SW 1271 (cell line): ENCODE measurements at places on chromosomes 4 and X.

DNA sequence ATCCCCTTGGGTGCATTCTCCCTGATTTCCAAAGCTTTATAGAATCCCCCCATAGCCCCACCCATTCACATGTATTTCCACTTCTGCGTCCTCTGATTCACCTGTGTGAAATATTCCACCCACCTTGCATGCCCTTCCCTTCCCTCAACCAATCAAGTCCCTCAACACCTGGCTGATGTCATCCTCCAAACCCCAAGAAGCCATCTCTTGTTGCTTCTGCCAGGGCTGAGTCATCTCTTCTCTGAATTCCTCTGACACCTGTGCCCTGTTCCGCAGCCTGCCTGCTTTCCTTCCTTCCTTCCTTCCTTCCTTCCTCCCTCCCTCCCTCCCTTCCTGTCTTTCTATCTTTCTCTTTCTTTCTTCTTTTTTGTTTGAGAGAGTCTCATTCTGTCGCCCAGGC is 9.9 kb downstream of the CRMP1 start:
- no peak for DNase-seq

DNA sequence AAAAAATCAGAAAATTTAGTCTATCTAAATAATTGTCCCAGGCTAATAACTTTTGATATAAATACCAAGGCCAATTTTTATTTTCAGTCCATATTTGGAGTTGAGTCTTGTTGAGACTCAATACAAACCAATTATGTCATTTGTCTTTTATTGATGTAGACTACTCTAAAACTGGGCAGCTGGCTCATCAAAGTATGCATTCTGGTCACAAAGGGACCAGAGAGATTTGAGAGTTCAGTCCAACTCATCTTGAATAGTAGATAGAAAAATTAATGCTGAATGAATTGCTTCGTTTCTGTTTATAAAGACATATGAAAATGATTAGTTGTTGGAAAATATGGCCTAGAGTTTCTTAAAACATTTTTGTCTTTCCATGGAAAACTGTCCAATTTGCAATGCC is 412.5 kb upstream of the KLHL4 start:
- DNase-seq: no peak

DNA sequence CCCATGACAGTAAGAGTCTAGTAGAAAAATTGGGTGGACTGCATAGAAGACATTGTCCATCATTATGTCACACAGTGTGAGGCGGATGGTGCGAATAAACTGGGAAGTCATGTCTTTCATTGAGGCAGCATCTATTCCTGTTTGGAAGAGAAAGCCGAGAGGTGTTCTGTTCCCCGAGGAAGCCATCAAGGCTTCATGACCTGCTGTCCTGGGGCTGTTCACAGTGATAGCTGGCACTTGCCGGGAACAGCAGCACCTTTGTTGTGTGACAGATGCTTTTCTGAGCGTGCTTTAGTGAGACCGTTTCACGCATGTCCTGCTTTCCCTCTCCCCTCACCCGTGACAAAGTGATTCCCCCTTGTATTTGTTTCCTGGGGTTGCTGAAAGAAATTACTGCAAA is 20.3 kb downstream of the RGS12 start:
- DNase-seq: no peak

- peak; percentile 1 for DNase-seq
These were observed 104.5 kb upstream of the AGA start for GRCh38 chr4:177546745-177547144.

- no peak for DNase-seq
These were observed 61.9 kb upstream of the MTM1 start for GRCh38 chrX:150506486-150506885.

DNA sequence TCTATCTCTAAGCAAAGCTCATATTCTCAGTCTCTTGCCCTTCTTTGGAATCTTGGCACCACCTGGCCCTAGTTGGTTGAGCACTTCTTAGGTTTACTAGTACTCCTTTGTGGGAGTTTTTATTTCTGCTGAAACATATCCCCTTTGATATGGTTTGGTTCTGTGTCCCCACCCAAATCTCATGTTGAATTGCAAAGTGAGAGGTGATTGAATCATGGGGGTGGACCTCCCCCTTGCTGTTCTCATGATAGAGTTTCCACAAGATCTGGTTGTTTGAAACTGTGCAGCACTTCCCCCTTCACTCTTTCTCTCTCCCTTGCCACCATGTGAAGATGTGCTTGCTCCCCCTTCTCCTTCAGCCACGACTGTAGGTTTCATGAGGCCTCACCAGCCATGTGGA is 22.2 kb upstream of the SYNPO2 start:
- DNase-seq: no peak

DNA sequence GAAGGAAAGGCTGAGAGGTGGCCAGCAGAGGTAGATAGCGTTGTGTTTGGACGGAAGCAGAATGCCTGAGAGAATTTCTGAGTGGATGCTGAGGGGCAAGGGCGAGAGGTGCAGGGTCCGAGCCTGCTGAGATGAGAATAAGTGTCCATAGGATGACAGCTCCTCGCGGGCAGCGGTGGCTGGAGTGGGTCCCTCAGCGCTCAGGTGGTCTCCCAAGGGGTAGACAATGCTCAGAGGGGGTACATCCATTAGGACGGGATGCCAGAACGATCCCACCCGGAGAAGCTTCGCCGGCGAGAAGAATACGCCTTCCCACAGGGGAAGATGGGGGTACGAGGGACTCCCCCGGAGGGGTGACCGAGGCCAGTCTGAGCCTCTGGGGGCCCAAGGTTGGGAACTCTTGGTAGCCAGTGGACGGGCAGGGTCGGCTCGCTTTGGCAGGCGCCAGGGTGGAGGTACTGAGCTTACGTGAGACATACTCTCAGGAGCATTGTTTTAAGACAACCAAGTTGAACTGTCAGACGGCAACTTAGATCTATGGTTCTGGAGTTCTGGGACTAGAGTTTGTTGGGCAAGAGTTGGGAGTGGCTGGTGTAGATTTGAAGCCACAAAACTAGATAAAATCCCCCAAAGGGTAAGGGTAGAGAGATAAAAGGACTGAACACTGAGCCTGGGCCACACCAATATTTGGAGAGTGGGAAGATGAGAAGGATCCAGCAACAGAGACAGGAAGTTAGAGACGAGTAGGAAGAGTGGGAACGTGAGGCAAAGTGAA is 15.8 kb downstream of the BRCC3 start:
- DNase-seq: no peak

GRCh38 chr4:901192-901910 is 30.8 kb downstream of the GAK start:
- no peak for DNase-seq

DNA sequence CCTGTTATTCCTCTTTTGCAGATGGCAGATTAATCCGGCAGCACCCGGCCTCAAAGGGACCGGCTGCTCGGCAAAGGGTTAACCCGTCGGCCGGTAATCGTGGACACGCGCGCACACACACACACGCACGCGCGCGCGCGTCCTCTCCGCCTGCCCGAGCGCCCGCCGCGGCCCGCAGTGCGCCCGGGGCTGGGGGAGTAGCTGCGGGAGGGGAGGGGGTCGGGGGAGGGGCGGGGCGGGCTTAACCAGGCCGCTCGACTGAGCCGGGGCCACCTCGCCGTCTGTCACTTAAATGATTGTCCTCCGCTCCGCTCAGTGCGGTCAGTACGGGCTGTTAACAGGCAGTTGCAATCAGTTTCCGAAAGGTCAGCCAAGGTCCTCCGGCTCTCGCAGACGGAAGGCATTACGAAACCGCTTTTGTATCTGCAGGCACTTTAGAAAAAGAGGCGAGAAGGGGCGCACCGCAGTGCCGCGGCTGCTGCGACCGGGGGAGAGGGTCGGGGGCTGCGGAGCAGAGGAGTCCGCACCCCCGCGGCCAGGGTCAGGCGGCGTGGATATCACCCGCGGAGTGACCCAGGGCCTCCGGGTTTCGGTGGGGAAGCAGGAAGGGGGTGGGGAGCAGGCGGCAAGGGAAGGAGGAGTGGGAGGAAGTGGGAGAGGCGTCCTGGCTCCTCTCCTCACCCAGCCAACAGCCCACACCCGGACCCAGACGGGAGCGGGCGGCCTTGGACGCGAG is 57.3 kb upstream of the BCOR start:
- DNase-seq: peak; percentile 1

DNA sequence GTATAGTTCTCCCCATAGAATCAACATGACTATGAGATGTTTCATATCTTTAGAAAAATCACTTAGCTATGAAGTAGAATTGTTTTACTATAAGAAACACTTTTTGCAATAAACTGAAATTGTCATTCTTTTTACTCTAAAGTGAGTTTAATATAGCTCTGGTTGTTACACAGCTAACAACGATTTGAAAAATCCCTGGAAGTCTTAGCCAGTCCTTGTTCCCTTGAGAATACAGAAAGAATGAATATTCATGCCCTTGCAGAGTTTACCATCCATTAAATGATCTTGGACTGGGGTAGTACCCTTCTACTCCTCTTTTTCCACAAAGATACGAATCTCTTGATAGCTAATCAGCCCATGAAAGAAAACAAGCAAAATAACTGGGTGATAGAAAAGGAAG is 141.8 kb downstream of the JADE1 start:
- no peak for DNase-seq

DNA sequence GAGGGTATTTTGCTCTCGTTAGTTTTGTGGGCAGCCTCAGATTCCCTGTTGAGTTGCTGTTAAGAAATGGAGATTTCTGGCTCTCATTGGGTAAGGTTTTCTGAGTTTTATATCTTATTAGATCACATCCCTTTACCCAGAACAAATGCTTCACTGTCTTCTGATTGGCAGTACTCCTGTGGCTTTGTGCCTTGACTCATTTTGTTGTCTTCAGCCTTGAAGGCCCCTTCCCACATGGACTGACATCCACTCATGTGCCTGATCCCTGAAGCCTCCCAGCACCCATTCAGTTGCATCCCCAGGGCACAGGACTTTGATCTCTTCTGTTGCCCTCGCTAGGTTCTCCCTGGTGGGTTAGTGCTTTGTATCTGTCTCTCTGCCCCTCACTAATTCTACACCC is 10.4 kb downstream of the MED28 start:
- no peak for DNase-seq

- no peak for DNase-seq
These were observed 700 bp downstream of the SLC26A1 start for GRCh38 chr4:992297-993110.

- no peak for DNase-seq
These were observed 357.5 kb downstream of the RAPGEF2 start for GRCh38 chr4:159460371-159460770.

GRCh38 chr4:41212616-41213203 is 1.6 kb downstream of the APBB2 start:
- peak; percentile 88 for DNase-seq

- no peak for DNase-seq
These were observed 58.2 kb upstream of the C4orf50 start for GRCh38 chr4:6076391-6076790.

DNA sequence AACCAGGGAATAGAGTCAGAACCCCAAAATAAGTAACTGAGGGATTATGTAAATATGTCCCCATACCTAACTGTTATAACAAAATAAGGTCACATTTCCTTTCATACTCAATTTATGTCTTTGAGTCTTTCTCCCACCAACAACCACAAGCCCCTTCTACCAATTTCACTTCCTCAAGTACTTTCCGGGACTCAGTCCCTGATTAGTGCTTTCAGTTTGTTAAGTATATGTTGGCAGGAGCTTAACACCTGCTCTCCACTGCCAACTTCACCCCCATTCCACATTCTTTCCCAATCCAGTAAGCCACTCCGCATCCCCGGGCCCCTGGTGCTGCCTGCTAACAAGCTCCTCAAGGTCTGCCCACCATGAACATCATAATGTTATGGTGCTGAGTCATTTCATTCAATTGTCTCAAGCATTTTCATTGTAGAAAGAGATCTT is 71.3 kb upstream of the SPRY1 start:
- no peak for DNase-seq

DNA sequence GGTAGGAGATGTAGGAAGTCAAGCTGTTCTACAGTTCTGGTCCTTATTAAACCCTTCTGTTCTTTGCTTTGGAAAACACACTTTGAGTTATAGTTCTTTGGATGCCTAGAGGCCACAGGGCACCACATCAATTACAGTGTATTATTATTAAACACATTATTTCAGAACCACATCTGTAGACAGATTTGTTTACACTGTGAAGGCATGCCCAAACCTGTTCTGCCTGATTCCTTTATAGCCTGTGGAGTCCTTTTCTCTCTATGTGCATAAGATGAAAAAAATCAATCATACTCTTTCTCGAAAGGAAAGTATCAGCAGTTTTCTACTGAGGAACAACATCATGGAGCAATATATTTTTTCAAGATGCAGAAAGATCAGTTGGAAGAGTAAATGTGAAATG is 371.3 kb upstream of the INTU start:
- no peak for DNase-seq

DNA sequence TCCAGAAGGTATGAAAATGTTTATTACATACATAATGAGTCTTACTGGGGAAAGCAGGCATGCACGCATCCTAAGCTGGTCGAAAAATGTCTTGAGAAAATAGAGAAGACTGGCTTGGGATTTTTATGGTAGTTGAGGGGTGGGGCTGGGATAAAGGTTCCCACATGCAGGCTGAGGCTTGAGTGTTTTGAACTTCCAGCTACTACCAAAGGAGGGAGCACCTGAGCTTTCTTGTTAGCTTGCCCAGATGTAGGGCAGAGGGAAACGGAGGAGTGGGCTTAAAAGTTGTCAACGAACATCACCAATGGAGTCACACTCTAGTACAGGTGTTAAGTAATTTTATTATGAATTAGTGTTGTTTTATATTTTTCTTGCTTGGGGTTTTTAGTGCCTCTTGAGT is 39.6 kb upstream of the SRPX start:
- DNase-seq: peak; percentile 2

DNA sequence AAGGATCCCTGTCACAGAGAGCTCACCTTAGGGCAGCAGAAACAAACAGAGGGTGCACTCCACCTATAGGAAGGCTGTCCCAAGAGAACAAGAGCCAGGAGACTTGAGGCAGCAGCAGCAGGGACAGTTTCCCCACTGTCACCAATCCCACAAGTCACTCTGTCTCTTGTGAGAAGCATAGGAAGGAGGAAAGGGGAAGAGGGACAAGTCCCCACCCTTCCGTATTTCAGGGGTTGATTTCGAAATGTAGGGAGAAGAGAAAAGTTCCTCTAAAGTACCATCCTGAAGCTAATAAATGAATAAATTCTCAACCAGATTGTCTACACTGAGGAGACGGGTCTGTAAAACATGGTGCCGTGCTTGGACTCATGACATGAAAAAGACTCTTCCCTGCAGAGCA is 9.5 kb upstream of the TLR8 start:
- no peak for DNase-seq

DNA sequence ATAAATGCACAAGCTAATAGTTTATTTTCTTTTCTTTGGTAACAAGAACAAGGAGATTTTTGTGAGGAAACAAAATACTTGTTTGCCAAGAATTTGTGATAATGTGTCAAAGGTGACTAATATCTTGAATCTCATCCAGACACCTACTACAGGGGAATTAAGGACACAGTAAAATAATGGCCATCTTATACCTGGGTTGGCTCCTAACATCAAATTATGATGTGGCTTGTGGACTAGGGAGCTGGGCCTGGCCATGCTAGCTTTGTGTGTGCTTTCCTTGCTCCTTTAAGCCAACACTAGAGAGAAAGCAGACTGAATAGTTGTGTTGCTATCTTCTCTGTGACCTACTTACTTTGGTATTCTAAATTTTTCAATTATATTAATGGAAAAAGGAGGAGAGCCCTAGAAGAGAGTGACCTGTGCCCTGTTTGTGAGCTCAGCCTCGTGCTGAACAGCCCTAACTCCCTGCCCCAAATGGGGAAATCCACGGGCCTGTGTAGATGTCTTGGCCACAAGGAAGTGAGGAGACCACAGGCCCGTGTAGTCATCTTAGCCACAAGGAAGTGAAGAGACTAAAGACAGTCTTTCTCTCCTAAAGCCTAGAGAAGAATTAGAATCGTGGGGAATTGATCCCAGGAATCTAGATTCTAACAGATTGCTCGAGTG is 23.3 kb downstream of the ARHGAP24 start:
- DNase-seq: no peak
